ENCODE measurements at places on chromosomes 1 and 21.

- peak; percentile 6 for DNase-seq
Observed at GRCh38 chr1:13823936-13824335, 123.9 kb downstream of the PRDM2 start.

GRCh38 chr21:42107177-42107880 lies 36.2 kb downstream of the UMODL1 start:
- DNase-seq: no peak

- peak; percentile 76 for DNase-seq
Observed at GRCh38 chr1:117674521-117675400, 68.9 kb downstream of the TENT5C start.

- DNase-seq: no peak
Observed at GRCh38 chr1:188043536-188044245, 1214.9 kb downstream of the PLA2G4A start.

- DNase-seq: no peak
Observed at GRCh38 chr1:211830055-211830327, 572 bp downstream of the LPGAT1 start.

- peak; percentile 38 for DNase-seq
Observed at GRCh38 chr1:6743189-6744101, 41.8 kb upstream of the CAMTA1 start.

DNA sequence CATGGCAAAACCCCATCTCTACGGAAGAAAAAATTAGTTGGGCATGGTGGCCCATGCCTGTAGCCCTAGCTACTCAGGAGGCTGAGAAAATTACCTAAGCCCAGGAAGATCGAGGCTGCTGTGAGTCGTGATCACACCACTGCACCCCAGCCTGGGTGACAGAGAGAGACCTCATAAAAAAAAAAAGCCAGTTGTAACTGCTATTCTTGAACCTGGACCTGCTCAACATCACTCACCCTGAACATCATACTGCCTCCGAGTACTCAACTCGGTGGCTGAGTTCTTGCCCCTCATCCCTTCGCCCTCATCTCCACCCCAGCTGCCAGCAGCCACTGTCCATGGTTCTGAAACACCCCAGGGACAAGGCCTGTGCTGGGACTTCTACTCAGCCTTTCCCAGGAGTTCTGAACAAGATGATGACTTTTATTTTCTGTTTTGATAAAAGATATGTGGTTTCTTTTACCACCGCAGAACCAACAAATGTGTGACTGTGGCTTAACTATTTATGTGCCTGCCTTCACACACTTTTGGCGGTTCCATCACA lies 5.4 kb upstream of the DISP3 start:
- DNase-seq: no peak

GRCh38 chr1:119394085-119394484 lies 20.9 kb upstream of the HSD3B2 start:
- no peak for DNase-seq

GRCh38 chr1:151680391-151680790 lies 36.2 kb downstream of the CELF3 start:
- no peak for DNase-seq

DNA sequence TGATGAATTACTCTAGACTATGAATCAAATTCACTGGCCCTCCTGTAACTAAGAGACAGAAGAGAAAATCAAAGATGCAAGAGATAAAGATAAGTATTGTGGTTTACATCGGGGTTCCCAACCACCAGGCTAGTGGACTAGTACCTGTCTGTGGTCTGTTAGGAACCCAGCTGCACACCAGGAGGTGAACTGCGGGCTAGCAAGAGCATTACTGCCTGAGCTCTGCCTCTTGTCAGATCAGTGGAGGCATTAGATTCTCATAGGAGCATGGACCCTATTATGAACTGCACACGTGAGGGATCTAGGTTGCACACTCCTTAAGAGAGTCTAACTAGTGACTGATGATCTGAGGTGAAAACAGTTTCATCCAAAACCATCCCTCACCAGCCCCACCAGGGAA lies 58.9 kb upstream of the DUSP10 start:
- no peak for DNase-seq

- no peak for DNase-seq
Observed at GRCh38 chr1:109188200-109188599, 25.5 kb upstream of the SARS1 start.

DNA sequence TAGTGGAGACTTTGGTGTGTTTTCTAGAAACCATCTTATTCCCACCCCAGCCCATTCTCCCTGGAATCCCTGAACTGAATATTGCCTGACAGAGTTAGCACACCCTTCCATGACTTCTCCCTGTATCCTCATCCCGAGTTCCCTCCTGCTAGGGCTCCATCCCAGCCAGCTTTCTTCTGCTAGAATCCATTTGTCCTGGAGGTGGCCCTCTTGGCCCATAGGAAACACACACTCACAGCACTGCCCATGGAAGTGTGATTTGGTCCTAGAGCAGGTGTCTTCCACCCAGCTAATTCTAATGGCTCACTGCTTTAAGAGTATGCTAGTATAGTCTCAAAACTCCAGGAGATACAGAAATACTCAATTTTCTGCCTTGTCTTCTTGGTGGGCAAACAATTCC lies 4.1 kb downstream of the KRTAP15-1 start:
- DNase-seq: no peak

GRCh38 chr1:16085522-16085921 lies 12.1 kb upstream of the FAM131C start:
- DNase-seq: no peak

- DNase-seq: no peak
Observed at GRCh38 chr1:226677027-226678020, 61.8 kb downstream of the ITPKB start.

GRCh38 chr1:173508541-173508940 lies 31.4 kb downstream of the PRDX6 start:
- no peak for DNase-seq

- DNase-seq: peak; percentile 17
Observed at GRCh38 chr1:54546651-54547401, 1.2 kb upstream of the ACOT11 start.

GRCh38 chr1:166350490-166350889 lies 183.7 kb upstream of the FAM78B start:
- no peak for DNase-seq

DNA sequence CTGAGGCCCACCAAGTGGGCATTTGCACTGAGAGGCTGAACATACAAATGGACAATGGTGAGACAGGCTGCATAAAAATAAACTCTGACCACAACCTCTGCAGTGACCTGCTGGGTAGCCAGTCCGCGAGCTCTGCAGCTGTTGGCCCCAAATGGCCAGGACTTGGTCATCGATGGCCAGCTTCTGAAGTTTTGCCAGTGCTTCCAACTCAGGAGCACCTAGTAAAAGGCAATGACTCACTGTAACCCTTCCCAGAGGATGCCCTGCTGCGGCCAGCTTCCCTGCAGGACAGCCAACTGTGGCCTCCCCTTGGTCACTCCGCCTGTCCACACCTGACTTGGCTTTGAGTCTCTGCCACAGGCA lies 185.4 kb downstream of the DYRK1A start:
- DNase-seq: no peak

GRCh38 chr1:230682882-230683610 lies 30.9 kb downstream of the AGT start:
- no peak for DNase-seq

- DNase-seq: no peak
Observed at GRCh38 chr1:94787691-94788090, 32.5 kb upstream of the SLC44A3 start.

GRCh38 chr1:180165509-180166435 lies 11.1 kb downstream of the QSOX1 start:
- DNase-seq: no peak

GRCh38 chr1:202567738-202568137 lies 142.5 kb downstream of the SYT2 start:
- no peak for DNase-seq

DNA sequence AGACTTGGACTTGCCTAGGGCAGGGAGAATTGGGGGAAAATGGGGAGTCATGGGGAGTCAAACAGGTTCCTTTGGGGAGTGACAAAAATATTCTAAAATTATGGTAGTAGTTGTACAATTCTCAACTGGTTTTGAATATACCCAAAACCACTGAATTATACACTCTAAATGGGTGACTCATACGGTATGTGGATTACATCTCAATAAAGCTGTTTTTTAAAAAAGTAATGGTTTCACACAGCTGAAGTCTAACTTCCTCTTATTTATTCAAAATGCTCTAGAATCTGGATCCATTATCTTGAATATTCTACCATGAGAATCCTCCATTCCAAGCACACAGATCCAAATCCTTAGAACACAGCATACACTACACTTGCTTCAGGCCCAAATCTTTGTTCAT lies 11.1 kb downstream of the EIF4G3 start:
- no peak for DNase-seq

- DNase-seq: no peak
Observed at GRCh38 chr1:68490046-68490651, 6.7 kb downstream of the DEPDC1 start.

DNA sequence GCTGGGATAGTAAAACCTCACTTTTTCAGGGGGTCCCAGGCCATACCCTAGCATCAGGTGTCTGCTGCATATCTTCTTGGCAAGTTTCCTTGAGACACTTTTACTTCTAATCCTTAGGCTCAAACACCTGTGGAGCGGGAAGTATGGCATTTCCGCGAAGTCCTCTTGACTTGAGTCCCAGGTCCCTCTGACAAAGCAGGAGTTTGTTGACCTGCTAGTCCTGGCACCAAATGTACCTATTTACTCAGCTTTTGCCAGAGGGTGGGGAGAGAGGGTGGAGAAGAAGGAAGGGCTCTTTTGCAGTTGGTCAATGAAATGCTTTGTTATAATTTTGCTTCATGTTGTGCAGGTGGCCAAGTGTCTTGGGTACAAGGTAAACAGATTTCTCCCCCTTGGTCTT lies 59.7 kb downstream of the CLIC6 start:
- no peak for DNase-seq

GRCh38 chr1:56135069-56135863 lies 444.1 kb downstream of the PLPP3 start:
- peak; percentile 21 for DNase-seq

- DNase-seq: no peak
Observed at GRCh38 chr1:171139890-171140289, 45.2 kb upstream of the FMO2 start.

- DNase-seq: no peak
Observed at GRCh38 chr1:185412385-185413087, 95.5 kb upstream of the IVNS1ABP start.
